ENCODE measurements at places on chromosomes 12 and 14.

GRCh38 chr12:5332551-5332950, 99.4 kb upstream of the NTF3 start:
- no peak for DNase-seq

GRCh38 chr12:64042911-64043310, 179.2 kb downstream of the KICS2 start:
- no peak for DNase-seq

DNA sequence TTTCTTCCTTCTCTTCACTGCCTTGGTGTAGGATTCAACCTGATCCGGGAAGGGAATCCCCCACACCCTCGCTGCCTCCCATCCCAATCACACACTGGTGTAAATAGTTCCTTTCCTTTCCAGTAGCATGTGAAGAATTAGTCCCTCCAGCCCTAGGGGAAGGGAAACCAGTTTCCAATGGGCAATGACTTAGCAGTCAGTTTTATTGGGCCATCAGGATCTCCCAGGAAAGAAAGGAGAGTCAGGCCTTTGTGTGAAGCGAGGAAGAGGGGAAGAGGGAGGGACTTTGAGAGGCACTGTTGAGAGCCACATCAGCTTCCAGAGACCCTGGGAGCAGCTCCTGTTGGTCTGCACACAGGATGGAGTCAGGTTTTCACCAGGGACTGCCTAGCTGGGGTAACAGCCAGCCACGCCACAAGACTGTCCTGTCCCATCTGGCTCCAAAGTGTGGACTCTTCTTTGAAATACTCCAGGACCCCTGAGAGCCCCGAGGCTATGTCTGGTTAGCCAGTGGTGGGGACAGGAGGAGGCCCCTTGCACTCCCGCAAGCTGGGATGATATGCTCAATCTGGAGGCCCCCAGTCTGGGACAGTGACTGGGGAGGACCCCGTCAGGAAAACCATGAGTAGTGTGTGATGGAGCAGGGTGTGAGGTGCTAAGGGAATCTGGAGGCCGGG, 27.9 kb downstream of the MOAP1 start:
- DNase-seq = no peak

DNA sequence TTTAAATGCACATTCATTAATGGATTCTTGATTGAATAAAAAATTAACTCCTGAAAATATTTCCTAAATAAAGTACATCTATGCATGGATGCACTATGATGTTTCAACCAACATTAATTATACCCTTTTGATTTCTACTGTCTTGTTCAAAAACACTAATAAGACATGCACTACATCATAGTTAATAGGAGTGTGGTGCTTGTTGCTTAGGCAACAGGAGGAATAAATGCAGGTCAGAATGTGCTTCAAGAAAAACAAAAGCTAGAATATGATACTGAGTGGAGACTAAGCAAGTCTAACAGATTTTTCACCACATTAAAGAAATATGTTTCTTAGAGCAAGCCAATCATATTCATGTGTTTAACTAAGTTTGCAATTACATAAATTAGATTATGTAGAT, 495.8 kb upstream of the GARIN6 start:
- no peak for DNase-seq

DNA sequence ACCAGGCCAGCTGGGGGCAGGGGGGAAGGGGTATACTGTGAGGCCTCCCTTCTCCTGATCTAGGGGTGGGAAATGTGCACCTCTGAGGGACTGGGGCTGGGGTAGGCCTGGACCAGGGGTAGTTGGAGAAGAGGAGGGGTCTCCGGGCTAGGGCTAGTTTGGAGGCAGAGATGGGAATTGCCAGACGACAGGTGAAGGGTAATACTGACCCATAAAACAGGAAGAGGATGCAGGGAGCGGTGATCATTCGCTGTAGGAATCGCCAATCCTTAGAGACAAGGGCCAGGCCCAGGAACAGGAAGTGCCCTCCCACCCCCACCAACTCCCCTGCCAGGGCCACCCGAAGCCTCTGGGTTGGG, 4.4 kb downstream of the SLC22A17 start:
- no peak for DNase-seq

GRCh38 chr12:102095677-102096263, 24.1 kb downstream of the NUP37 start:
- no peak for DNase-seq

DNA sequence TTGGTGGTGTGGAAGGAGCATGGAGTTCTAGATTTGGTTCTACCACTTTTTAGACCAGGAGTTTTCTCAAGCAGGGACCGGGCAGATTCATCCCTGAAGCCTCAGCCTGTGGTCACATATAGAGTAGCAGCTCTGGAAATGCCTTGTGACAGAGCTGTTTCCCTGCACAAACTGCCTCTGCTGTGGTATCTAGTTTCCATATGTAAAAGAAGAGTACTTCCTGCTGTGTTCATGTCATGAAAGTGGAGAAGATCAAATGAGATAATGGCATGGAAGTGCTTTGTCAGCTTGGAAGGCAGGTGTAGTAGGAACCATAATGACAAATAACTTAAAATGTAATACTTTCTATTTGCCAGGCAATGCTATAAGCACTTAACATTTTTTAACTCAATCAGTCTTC, 26.1 kb downstream of the OTUB2 start:
- no peak for DNase-seq

- DNase-seq = no peak
These were observed 15.8 kb upstream of the DTX1 start for GRCh38 chr12:113040722-113041171.

DNA sequence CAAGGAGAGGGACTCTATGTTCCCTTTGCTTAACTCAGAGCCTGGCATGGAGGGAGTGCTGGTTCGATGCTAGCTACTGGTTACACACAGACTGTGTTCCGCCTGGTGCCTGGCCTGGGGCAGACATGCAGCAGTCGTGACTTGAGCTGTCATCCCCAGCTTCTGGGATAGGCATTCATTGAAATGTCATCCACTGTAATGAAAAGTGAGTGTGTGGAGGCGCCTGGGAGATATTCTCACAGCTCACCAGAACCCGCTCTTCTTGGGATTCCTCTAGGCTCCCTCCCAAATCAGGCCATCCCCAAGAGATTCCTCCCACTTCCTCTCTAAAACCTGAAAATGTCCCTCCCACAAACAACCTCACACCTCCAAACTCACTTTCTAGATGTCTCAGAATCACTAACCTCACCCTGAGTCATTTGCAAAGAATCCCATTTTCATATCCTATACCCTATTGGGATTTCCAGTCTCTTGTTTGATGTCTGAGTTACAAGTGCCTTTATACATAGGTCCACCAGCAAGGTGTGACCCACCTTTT, 82.8 kb downstream of the CRACR2A start:
- DNase-seq = no peak

GRCh38 chr12:26891704-26892103, 46.1 kb downstream of the INTS13 start:
- DNase-seq = no peak

DNA sequence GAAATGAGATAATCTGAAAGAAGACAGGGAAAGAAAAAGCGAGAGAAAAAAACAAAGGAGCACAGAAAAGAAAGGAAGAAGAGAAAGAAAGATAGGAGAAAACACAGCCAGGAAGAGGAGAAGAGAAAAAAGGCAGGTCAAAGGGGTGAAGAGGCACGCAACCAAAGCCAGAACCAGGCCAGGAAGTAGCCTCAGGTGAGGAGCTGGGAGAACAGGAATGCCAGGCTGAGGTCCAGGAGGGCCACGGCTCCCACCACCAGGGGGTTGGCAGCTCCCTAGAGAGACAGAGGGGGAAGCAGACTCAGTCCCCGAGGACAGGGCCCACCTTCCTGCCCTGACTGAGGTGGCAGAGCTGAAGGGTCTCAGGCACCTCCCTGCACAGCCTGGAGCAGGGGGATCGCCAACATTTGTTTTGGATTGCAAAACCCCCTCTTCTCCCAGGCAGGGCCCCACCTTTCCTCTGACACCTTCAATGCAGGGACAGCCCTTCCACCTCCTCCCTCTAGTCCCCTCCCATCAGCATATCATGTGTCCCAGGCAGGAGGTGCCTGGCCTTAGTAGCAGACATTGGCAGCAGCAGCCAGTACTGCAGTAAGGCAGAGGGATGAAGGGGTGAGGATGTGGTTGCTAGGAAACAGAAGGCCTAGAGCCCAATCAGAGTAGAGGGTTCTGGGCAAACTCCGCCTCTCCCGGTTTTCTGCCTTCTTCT, 2.0 kb upstream of the AP1G2 start:
- DNase-seq = no peak

GRCh38 chr12:12533238-12533829, 29.3 kb downstream of the DUSP16 start:
- DNase-seq = no peak

DNA sequence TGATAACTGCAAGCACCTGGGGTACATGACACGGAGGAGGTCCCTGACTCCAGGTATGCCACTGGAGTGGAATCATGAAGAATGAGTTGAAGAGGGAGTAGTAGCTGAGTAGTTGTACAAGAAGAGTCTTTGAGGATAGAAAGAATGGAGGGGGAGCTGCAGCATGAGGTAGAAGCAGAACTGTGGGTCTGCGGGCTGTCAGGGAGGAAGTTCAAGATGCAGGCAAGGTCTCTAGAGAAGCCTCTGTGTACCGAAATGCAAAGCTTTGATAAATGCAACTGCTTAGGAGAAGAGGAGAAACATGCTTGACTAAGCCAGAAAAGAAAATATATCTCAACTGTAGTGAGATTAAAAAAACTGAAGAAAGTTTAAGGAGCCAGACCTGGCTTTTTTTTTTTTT, 91.5 kb downstream of the CPNE8 start:
- DNase-seq = no peak

Data from stimulated activated CD4-positive, alpha-beta T cell treated with anti-CD3 and anti-CD28 coated beads, Interleukin-1b, Interleukin-23, amount 100 ng/mL, for 1 hour (primary cell).